NCI-H1436 (cell line): ENCODE measurements at places on chromosomes 16 and 17.

- DNase-seq: no peak
Observed at GRCh38 chr16:86990451-86990850, 326.7 kb downstream of the C16orf95 start.

DNA sequence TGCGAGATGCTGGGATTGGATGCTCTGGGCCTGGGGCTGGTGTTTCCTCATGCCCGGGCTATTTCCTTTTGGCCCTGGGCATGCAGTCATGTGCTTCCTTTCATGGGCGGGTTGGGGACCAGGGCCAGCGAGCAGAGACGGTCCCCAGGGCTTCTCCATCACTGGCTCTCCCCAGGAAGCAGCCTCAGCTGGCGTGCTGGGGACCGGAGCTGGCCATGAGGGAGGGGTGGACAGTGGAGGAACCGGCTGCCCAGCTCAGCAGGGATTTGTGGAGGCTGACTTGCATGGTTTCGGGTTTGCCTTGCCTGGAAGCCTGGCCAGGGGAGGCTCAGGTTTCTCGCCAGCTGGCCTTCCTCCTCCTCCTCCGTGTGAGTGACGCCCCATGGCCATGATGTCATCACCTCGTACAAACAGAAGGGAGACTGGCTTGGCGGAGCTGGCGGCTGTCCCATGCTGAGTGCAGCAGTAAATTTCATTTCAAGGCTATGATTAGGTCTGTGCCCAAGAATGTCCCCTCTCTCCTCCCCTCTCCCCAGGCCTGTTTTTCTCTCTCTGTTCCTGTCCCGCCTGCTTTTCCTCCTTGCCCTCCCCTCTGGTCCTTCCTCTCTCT lies 8.9 kb upstream of the TIMP2 start:
- DNase-seq: peak; percentile 86

DNA sequence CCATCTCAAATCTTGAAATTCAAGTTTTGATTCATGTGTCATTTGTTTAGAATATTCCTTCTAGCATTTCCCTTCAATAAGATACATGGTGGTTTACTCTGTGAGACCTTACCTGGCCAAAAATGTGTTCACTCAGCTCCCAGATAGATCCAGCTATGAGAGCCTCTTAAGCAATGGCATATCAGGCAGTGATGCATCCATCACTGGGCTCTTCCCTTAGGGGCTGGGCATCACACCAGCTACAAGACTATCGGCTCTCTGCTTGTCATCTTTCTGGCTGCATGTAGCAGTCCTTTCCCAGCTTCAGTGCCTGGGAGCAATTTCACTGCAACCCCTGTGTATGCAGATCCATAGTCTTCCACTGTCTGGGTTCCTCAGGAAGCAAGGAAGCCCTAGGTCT lies 40.6 kb downstream of the GOSR1 start:
- no peak for DNase-seq

- DNase-seq: no peak
Observed at GRCh38 chr17:27994586-27994985, 47.9 kb upstream of the NLK start.

GRCh38 chr17:81271226-81271625 lies 23.9 kb downstream of the SLC38A10 start:
- DNase-seq: no peak

DNA sequence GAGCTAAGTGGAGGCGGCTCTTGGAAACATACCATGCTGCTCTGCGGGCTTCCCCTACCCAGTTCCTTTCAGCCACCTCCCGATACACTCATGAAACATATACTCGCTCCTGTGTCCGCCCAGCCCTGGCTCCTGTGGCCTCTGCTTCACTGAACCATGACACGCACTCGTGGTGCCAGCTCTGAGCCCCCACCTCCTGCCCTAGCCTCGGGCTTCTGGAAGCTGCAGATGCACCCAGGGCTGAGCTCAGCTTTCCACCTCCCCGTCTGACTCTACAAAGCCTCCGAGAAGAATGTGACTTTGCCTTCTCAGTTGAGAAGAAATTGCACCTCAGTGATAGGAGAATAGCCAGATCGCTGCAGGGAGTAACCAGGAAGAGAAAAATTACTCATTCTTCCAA lies 11.0 kb downstream of the CALB2 start:
- DNase-seq: no peak

GRCh38 chr17:41464682-41465081 lies 2.5 kb downstream of the KRT32 start:
- DNase-seq: no peak

DNA sequence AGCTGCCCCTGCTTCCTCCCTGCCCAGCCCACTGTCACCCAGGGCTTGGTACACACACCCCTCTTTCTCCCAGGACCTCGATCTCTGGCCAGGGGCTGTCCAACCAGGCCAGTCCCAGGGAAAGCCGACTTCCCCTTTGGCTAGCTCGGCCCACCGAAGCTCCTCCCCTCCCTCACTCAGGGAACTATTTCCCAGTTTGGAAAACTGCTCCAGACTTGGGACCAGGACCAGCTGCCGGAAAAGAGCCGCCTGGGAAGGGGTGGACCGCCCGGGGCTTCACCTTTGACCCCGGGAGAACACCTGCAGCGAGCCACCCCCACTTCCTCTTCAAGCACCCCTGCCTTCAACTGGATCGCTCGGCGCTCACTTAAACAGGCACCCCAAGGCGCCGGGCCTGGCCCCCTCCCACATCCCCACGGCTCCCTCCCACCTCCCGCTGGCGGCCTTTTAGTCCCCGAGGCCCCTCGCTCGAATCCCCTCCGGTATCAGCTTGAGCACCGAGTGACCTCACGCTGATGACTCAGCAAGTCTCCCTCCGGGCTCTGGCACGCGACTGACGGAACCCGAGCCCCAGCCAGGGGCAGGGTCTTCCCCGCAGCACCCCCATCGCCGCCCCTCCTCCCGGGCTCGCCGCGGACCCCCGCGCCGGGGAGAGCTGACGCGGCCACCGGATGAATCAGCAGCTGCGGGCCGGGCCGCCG lies 934 bp downstream of the MAFG start:
- peak; percentile 58 for DNase-seq

- no peak for DNase-seq
Observed at GRCh38 chr17:21005803-21006202, 37.0 kb downstream of the USP22 start.

DNA sequence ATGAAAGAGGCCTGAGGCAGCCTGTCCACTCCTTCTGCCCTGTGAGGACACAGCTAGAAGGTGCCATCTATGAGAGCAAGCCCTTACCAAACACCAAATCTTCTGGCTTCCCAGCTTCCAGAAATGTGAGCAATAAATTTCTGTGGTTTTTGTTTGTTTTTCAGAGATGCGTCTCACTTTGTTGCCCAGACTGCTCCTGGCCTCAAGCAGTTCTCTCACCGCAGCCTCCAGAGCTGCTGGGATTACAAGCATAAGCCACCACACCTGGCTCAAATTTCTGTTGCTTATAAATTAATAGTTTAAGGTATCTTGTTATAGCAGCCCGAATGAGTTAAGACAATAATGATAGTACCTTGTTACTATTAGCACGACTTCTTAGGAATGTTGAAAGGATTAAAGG lies 12.5 kb upstream of the SLC16A11 start:
- no peak for DNase-seq

DNA sequence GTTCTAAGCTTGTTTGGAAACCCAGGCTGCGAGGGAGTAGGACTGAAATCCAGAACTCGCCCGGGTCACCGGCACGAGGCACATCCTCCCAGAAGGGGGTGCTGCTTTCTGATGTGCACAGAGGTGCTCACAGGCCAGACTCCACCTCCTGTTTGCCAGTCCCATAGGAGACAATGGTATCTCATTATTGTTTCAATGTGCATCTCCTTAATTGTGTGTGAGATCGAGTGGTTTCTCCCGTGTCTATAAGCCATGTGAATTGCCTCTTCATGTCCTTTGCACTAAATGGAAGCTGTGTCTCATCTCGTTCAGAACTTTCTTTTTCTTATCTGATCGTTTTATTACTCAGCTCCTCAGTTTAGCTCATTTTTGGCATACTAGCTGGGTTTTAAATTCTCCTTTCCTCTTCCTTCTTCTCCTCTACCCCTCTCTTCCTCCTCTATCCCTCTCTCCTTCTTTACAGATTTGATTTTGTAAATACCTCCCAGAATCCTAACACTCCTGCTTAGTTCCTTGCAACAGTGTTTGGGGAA lies 32.1 kb upstream of the PRKCB start:
- DNase-seq: peak; percentile 40

- DNase-seq: no peak
Observed at GRCh38 chr17:78422872-78423588, 44.6 kb downstream of the PGS1 start.

- peak; percentile 32 for DNase-seq
Observed at GRCh38 chr16:68229431-68230175, 6.3 kb downstream of the ESRP2 start.

DNA sequence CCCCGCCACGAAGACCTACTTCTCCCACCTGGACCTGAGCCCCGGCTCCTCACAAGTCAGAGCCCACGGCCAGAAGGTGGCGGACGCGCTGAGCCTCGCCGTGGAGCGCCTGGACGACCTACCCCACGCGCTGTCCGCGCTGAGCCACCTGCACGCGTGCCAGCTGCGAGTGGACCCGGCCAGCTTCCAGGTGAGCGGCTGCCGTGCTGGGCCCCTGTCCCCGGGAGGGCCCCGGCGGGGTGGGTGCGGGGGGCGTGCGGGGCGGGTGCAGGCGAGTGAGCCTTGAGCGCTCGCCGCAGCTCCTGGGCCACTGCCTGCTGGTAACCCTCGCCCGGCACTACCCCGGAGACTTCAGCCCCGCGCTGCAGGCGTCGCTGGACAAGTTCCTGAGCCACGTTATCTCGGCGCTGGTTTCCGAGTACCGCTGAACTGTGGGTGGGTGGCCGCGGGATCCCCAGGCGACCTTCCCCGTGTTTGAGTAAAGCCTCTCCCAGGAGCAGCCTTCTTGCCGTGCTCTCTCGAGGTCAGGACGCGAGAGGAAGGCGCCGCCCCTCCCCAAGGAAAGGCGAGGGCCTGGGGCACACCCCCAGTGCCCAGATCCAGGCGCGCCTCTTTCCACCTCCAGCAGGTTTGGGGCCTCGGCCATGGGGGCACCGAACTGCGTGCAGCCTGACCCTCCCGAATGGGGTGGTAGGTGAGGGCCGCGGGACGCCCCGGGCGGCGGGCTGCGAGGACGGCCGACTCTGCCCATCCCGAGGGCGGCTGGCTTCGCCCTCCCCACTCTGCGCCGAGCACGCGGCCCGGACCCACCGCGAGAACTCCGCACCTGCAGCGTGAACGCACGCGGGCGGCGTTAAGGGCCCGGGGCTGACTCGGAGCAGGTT lies 664 bp downstream of the HBQ1 start:
- peak; percentile 82 for DNase-seq

GRCh38 chr16:4273858-4274311 lies 1.1 kb upstream of the TFAP4 start:
- peak; percentile 33 for DNase-seq

- DNase-seq: no peak
Observed at GRCh38 chr16:53428681-53429080, 5.6 kb upstream of the RBL2 start.

GRCh38 chr17:17820463-17821158 lies 16.2 kb downstream of the SREBF1 start:
- no peak for DNase-seq

DNA sequence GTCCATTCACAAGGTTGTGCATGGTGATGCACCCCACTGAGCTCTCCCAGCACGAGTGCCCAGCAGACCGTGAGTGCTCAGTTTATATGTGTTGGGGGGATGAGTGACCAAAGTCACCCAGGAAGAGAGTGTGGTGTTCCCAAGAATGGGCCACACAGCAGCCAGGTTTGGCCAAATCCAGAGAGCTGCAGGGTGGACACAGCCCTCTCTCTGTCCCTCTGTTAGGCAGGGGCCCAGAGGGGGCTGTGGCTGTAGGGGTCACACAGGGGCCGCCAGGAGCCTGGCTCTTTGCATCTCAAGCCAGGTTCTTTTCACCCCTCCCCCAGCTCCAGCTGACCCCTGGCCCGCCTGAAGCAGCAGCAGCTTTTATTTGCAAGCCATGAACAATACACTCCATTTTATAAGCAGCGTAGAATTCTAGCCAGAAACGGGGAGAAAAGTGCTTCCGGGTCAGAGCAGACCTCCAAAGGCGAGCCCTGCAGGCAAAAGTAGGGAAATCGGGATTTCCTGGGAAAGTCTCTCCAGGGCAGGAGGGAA lies 13.3 kb downstream of the COTL1 start:
- no peak for DNase-seq

GRCh38 chr16:68724797-68725196 lies 12.3 kb upstream of the CDH1 start:
- no peak for DNase-seq

DNA sequence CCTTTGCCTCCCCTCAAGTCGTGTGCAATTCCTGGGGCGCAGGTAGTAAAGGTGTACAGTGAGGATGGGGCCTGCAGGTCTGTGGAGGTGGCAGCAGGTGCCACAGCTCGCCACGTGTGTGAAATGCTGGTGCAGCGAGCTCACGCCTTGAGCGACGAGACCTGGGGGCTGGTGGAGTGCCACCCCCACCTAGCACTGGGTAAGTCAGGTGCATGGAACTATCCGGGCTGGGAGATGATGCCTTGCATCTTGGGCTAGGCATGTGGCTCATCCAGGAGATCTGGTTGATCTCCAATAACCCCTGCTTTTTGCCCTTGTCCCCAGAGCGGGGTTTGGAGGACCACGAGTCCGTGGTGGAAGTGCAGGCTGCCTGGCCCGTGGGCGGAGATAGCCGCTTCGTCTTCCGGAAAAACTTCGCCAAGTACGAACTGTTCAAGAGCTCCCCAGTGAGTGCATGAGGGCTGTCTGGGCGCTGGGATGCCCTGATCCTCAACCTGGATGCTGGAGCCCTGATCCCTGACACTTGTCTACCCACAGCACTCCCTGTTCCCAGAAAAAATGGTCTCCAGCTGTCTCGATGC lies 5.2 kb downstream of the GRB7 start:
- DNase-seq: no peak

- DNase-seq: no peak
Observed at GRCh38 chr17:801660-802059, 19.5 kb downstream of the MRM3 start.

DNA sequence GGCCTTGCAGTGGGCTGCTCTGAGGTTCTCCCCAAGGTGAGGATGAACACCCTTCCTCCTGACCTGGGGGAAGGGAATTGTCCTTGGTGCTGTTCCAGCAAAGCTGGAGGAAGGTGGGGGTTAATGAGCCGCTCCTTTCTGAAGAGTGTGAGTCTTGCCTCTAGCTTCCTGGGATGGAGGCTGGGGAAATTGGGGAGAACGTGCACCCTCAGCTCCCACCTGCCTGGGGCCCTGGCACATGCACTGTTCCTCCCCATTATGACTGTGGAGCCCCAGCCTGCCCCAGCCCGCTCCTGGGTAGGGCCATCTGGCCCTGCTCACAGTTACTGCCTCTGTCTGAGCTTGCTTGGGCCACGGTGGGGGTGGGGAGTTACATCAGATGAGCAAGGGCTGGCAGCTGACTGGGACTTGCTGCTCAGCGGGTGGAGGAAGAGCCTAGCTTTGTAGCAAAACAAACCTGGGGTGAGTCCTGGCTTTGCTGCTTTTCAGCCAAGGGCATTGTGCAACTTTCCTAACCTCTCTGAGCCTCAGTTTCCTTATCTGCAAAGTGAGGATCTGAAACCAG lies 11.1 kb downstream of the TNS4 start:
- peak; percentile 21 for DNase-seq

GRCh38 chr17:60743799-60744198 lies 66.1 kb downstream of the BCAS3 start:
- DNase-seq: no peak
